ENCODE measurements at places on chromosomes 7 and 10. TPM values are rescaled to one million over a fixed set of nuclear protein-coding genes. Genes with fewer than 3 reads are reported as not detected.

Gene SPDYE1
- total RNA-seq: not detected

Gene ETV1
- 18.7 TPM for total RNA-seq

Gene PSMG3
- 25.5 TPM for total RNA-seq

Gene AOAH
- total RNA-seq: not detected

Gene KLLN
- 0.31 TPM for total RNA-seq

Gene MYO3A
- total RNA-seq: not detected

Gene HOXA1
- 1.5 TPM for total RNA-seq

Gene SFTPA1
- total RNA-seq: not detected

Gene FAM53B
- 17.2 TPM for total RNA-seq

Gene HMX2
- not detected for total RNA-seq

Gene CHST15
- total RNA-seq: 29.2 TPM

Gene GIMAP7
- total RNA-seq: 42.4 TPM
